ENCODE measurements at places on chromosomes 1 and 21.

- DNase-seq: no peak
Observed at GRCh38 chr1:64579767-64580166, 109.8 kb downstream of the CACHD1 start.

DNA sequence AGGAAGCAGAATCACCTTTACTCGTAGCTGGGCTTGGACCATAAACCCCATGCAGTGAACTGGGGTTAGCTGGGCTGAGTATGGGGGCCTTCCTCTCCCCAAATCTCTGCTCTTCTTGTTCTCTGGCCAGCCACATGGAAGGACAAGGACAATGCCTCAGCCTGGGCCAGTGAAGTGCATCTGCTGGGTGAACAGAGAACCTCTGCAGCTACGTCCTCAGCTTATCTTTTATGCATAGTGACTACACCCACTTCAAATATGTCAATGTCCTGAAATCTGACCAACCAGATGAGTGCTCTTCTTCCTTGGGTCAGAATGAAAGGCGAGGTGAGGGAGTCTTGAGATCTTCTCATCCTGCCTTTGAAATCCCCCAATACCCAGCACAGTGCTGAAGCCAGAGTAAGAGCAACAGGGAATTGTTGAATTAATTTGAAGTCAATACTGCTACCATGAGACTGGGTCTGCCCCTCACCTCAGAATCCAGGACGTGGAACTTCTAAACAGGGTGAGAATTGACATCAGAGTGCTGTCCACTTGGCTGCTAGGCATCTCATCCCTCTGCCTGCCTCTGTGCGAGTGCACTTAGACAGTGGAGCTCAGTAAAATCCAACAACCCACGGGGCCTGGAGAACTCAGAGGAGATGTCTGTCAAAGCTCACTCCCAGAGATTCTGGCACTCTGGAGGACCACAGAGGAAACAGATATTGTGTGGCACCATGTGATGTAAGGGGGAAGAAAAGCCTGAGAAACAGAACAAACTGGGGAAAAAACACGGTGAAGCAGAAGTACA, 99.0 kb downstream of the IER5 start:
- DNase-seq: no peak

DNA sequence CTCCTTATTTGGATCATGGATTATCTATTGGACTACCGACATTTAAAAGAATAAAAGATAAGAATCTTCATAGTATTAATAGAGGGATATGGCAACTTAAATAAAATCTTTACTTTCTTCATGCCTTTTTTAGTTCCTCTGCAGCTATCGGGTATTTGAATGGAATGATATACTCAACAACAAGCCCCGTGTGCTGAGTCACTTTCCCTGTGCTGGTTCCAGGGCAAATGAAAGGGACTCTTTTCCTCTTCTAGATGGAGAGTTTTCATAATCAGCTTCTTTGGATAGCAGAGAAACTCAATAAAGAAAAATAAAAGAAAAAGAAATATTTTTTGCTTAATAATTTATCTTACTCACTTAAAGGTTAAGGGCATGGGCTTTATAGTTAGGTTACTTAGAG, 213.7 kb downstream of the LRRC40 start:
- no peak for DNase-seq

GRCh38 chr1:245512181-245512888, 357.6 kb downstream of the KIF26B start:
- no peak for DNase-seq

GRCh38 chr1:244727871-244728474, 75.0 kb downstream of the DESI2 start:
- DNase-seq: no peak
